ENCODE measurements at places on chromosomes 3 and 15. TPM values are rescaled to one million over a fixed set of nuclear protein-coding genes. Genes with fewer than 3 reads are reported as not detected.
A peak's percentile ranks its signal among the peaks of the same experiment; 100 is the strongest.

Gene EPHB3
- 8.4 TPM for total RNA-seq

Gene CSTA
- total RNA-seq, result not detected

GRCh38 chr15:28987337-28987736 lies 101.6 kb downstream of the APBA2 start:
- no peak for DNase-seq

GRCh38 chr3:48345946-48346572 lies 12.6 kb upstream of the SPINK8 start:
- no peak for DNase-seq

Gene THRB
- 1.0 TPM for total RNA-seq

DNA sequence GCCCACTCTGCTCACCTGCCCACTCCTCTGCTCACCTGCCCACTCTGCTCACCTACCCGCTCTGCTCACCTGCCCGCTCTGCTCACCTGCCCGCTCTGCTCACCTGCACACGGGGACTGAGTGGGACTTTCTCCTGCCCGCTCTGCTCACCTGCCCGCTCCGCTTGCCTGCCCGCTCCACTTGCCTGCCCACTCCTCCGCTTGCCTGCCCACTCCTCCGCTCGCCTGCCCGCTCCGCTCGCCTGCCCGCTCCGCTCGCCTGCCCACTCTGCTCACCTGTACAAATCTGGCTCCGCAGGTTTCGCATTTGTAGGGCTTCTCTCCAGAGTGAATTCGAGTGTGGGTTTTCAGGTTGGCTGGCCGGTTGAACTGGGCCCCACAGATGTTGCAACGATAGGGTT lies 20.0 kb downstream of the BCL6 start:
- DNase-seq, result no peak

DNA sequence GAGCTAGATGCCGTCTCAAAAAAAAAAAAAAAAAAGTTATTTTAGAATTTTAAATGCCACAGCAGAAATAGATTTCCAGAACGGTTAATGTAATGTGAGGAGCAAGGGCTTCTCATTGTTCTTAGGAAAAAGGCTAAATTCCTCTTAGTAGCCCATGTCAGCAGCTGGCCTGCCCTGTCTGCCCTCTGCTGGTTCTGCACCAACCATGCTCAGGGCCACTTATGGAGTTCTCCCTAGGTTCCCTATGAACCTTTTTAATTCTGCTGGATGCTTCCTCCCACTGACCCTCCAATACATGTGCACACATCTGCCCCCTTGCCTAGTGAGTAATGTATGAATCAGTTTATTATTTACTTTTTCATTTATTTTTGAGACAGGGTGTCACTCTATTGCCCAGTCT lies 32.2 kb upstream of the DPPA4 start:
- DNase-seq, result peak; percentile 67

Gene SIDT1
- total RNA-seq, result not detected

DNA sequence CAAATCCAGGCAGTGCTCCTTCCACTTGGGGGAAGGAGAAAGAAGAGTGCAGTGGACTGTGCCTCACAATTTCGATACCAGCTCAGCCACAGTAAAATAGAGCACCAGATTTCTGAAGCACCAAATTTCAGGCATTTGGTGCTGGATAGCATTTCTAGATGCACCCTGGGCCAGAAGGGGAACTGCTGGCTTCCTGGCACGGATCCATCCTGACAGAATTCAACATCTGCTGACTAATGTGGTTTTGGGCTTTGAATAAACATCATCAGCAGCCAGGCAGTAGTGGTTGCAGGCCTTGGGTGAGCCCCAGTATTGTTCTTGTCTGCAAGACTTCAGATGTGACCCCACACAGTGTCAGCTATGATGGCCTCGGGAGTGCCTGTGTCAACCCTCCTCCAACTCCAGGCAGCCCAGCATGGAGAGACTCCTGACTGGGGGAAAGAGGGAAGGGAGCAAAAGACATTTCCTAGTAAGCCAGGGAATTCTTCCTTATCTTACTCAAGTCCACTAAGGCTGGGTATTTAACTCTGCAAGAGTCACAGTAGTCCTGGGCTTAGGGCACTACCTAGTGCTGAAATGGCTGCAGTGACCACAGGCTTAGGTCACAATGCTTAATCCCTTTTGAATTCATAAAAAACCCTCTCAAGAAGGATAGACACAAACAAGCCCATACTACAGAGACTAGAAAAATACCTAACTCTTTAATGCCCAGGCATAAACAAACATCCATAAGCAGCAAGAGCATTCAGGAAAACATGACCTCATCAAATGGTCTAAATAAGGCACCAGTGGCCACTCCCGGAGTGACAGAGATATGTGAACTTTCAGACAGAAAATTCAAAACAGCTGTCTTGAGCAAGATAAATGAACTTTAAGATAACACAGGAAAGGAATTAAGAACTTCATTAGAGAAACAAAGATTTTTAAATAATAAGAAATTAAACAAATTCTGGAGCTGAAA lies 74.7 kb downstream of the SPATA16 start:
- no peak for DNase-seq

DNA sequence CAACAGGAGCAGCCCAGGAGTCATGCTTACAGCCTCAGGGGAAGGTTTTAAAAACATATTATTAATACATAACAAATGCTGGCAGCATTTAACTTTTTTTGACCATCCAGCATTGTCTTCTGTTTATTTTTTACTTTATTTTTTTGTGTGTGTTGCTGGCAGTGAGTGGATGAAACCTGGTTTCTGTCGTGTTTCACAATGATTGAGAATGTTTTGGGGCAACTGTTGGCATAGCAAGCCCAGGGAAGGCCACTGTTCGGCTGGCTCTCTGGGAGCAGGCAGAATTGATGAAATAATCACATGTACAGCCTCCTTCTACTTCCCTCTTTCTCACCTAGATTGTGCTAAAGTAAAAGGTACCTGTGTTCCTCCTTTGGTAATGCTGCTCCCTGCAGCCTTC lies 190.2 kb downstream of the NR1D2 start:
- DNase-seq, result no peak

- peak; percentile 52 for DNase-seq
Observed at GRCh38 chr3:197024881-197025735, 4.5 kb downstream of the MELTF start.

- DNase-seq, result no peak
Observed at GRCh38 chr3:180698760-180699270, 19.5 kb upstream of the CCDC39 start.

- DNase-seq, result peak; percentile 77
Observed at GRCh38 chr3:127732303-127732702, 59.6 kb downstream of the ABTB1 start.

DNA sequence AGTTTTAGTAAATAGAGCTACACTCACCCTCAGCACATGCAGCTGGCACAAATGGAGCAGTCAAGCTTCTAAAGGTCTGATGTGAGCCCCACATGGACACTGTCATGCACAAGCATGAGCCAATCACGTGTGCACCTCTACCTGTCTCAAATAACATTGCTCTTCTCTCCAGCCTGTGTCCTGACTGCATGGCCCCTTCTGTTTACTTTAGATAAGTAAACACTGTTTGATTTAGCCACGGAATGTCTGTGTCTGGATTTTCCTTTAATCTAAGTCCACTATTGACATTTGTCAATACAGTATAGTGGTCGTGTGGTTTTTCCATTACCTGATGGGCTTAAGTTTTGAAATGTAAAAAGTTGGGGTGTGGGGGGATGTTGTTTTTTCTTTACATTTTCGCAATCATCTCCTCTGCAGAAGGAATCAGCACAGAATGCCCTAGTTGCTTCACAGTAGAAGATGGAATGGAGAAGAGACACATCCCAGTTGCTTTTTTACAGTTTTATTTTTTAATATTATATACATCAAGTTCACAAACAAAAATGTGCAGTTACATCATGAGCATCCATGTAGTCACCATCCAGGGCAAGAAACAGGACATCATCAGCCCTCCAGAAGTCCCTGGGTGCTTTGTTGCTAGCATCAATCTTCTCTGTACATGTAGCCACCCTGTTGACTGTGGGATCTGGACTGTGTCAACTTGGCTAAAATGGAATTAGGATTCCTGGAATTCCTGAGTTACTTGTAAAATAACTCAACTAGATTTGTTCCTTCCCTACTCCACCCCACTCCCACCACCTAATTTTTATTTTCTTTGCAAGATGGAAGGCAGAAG lies 146.1 kb downstream of the UACA start:
- DNase-seq, result no peak

DNA sequence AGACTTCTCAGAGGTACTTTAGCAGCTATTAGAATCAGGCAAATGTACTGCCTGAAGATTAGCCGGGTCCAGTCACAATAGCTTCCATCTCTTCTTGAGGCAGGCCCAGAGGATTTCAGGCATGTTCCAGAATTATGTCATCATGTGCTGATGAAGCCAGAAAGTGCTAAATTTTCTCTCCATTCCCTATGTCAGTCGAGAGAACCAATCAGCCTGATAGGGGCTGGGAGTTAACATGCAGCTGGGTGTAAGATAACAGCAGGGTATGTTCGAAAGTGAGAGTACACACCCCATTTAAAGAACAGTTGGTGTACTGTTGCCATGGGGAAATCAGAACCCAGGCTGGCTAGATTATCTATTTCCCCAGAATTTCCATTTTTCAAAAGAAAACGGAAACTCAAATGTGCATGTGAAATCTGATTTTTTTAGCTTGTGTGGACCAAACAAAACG lies 48.7 kb downstream of the MYH15 start:
- no peak for DNase-seq

GRCh38 chr3:128369881-128370642 lies 96.6 kb downstream of the DNAJB8 start:
- peak; percentile 71 for DNase-seq

Gene PP2D1
- total RNA-seq, result not detected

Gene KCNAB1
- total RNA-seq, result 0.42 TPM

GRCh38 chr15:90735923-90736322 lies 18.8 kb downstream of the BLM start:
- no peak for DNase-seq

Gene PCYT1A
- 23.9 TPM for total RNA-seq

DNA sequence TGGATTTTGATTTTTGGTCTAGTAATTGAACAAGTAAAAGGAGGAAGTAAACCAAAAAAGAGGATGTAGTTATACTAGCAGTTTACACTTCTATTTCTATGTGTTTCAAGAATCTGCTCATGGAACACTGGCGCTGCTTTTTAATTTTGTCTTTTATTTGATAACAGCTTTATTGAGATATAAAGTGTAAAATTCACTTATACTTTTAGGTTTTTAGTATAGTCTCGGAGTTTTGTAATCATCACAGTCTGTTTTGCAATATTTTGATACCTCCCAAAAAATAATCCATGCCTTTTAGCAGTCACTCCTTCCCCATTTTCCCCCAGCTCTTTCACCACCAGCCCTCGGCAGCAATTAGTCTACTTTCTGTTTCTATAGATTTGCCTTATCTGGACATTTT lies 18.0 kb downstream of the UBE2E2 start:
- DNase-seq, result no peak

- no peak for DNase-seq
Observed at GRCh38 chr3:63030666-63031065, 155.4 kb upstream of the CADPS start.

DNA sequence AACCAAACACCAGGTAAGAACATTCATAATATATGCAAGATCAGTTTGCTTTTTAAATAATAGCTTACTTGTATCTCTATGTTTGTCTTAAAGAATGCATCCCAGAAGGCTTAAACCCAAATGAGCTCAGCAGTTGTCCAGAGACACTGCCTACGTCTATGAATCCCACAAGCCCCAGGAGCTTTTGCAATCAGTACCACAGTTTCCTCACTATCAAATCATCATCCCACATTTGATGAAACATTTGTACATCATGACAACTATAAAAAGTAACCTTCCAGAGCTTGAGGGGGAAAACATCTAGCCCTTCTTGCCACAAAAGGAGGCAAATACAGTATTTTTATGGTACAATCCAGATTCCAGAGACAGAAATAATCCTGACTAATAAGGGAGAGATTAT lies 63.7 kb downstream of the ATP8B4 start:
- DNase-seq, result no peak

Gene SLC9C1
- total RNA-seq, result 0.41 TPM

DNA sequence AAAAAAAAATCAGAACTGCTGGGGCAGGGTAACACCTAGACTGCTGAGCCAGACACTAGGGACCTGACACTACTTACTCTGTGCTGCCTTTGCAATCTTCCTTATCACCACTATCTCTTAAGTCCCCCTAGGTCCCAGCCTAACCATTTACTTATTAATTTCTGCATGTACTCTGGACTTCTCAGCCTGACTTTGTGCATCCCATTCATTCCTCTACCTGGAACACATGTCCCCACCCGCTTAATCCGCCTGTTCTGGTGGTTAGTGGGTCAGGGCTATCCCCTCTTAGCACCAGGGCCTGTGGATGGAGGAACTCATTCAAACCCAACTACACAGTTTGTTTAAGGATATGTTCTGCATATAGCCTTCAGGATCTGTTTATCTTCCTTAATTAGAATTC lies 5.0 kb upstream of the CACNA1D start:
- no peak for DNase-seq

GRCh38 chr15:96309143-96309660 lies 21.3 kb upstream of the NR2F2 start:
- DNase-seq, result no peak

DNA sequence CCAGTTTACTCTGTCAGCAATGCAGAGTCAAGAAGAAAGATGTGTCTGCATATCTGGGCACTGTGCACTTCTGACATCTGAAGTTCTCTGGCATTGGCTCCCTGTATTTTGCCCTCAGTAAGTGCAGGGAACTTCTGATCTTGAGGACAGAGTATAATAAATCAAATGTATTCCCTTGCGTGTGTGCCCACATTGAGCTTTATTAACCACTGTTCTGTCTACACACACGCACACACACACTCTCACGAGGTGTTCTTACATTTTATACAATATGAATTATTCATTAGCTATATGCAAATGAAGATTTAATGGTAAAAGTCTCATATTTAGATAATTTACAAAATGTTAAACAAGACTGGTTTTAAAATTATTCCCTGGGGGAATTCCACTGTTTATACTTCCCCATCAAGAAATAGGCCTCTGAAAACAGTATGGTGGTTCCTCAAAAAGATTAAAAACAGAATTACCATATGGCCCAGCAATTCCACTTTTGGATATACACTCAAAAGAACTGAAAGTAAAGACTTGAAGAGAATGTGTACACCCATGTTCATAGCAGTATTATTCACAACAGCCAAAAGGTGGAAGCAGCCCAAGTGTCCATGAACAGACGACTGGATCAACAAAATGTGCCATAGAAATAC lies 24.6 kb upstream of the ANPEP start:
- no peak for DNase-seq

GRCh38 chr3:46186471-46187340 lies 21.4 kb downstream of the CCR1 start:
- no peak for DNase-seq

Gene SRGAP3
- total RNA-seq, result 5.3 TPM

- no peak for DNase-seq
Observed at GRCh38 chr3:21847005-21847404, 96.0 kb upstream of the ZNF385D start.

GRCh38 chr15:25719101-25719985 lies 143.8 kb downstream of the ATP10A start:
- DNase-seq, result no peak

GRCh38 chr3:115937054-115937453 lies 313.7 kb downstream of the GAP43 start:
- no peak for DNase-seq

Measured in H7 (cell line).